Psoas muscle (tissue), 8 donors: ENCODE measurements at places on chromosomes 5 and 9. TPM values are rescaled to one million over a fixed set of nuclear protein-coding genes. Genes with fewer than 3 reads are reported as not detected.

The CKMT2 gene
- 517 TPM for total RNA-seq

DNA sequence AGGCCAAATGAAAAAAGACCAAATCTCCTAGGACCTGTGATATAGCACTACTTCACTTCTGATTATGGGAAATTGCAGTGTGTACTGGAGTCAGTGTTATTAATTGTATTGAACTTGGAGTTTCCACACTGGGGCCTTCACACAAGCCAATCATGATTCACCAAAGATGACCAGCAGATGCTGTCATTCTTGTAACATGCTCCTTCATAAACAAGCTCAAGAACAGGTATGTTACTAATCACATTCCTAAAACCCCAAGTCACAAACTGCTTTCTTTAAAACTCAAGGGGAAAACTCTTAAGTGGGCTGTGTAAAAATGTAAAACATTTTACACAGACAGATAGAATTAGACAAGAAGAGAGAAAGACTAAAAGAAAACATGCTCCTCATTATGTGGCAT is 5.6 kb downstream of the KLHL3 start:
- DNase-seq: no peak

DNA sequence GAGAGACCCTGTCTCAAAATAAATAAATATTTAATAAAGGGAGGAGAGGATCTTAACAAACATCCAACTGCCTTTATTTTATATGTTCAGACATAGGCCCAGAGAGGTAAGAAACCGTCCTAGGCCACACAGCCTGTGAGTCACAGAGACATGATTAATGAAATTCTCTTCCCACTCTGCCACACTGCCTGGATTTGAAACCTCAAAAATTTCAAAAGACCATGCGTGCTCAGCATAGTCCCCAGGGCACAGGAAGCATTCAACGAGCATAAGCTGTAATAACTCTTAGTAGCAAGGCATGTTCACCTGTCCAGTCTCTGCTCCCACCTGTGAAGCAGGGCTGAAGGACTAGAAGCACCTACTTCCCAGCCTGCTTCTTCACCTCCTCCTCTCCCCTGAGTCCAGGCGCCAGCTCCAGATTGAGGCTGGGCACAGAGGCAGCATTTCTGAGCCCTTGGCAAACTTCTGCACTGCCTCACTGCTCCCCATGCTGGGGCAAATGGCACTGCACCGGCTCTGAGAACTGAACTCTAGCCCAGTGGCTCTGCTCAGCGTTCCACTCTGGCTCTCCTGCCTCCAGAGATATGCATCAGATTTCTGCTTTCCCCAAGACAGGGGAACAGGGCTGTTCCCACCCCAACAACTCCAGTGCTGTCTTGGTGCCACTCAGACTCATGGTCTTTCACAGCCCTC is 1.1 kb downstream of the FAT2 start:
- no peak for DNase-seq

- no peak for DNase-seq
These were observed 222.6 kb downstream of the NPR3 start for GRCh38 chr5:32933692-32934091.

GRCh38 chr5:115813719-115814118 is 2.7 kb downstream of the CDO1 start:
- no peak for DNase-seq

- DNase-seq: no peak
These were observed 136.4 kb downstream of the SEMA5A start for GRCh38 chr5:9409413-9409960.

GRCh38 chr5:148953711-148954110 is 109.2 kb downstream of the SH3TC2 start:
- no peak for DNase-seq

DNA sequence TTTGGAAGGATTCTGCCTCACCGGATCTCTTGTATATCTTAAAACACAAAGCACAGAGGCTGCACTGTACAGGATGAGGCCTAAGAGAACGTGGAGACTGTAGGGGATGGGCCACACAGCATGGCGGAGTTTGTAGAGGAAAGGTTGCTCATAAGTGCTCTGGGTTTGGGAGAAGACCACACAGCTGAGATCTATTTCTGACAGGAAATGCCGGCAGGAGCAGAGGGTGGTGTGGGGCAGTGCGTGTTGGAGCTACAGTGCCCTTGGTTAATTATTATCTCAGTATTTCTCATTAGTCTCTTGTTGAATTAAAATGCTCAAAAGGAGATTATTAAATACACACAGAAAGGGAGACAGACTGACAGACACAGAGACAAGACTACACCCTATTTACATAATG is 9.6 kb downstream of the PALM2AKAP2 start:
- DNase-seq: no peak

DNA sequence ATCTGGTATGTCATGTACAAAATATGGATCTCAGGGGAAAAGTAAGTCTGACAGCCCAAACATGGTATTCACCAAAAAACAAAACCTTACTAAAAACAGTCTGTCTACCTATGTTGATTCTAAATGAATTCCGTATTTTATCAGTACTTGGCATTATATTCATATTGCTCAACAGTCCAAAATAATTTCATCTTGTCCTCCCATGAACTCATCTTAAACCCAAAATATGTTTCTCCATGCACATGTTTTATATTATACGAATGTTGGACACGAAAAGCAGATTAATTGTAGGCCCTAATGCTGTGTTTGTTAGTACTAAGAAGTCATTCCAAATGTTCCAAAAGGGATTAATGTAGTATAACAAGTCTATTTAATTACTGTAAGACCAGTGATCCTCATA is 20.1 kb downstream of the NFIB start:
- DNase-seq: no peak

DNA sequence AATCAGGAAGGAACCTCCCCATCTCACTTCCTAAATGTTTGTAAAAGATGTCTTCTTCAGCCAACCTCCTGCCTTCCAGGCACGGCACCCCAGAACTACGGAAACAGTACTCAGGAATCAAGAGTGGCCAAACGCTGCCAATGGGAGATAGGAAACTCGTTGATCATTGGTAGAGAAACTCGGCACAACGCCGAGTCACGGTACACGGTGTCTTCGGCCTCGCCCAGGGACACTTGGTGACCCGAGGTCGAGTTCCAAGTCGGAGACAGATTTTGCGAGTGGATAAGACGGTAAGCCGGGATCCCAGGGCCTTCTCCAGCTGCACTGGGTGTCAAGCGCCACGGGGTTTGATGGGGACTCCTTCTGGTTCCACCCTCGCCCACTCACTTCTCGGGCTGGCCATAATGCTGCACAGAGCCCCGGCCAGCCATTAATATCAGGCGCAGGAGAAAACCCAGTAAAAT is 343 bp downstream of the KIAA0825 start:
- peak; percentile 47 for DNase-seq

- DNase-seq: no peak
These were observed 184.0 kb downstream of the GNAQ start for GRCh38 chr9:77847626-77848025.

DNA sequence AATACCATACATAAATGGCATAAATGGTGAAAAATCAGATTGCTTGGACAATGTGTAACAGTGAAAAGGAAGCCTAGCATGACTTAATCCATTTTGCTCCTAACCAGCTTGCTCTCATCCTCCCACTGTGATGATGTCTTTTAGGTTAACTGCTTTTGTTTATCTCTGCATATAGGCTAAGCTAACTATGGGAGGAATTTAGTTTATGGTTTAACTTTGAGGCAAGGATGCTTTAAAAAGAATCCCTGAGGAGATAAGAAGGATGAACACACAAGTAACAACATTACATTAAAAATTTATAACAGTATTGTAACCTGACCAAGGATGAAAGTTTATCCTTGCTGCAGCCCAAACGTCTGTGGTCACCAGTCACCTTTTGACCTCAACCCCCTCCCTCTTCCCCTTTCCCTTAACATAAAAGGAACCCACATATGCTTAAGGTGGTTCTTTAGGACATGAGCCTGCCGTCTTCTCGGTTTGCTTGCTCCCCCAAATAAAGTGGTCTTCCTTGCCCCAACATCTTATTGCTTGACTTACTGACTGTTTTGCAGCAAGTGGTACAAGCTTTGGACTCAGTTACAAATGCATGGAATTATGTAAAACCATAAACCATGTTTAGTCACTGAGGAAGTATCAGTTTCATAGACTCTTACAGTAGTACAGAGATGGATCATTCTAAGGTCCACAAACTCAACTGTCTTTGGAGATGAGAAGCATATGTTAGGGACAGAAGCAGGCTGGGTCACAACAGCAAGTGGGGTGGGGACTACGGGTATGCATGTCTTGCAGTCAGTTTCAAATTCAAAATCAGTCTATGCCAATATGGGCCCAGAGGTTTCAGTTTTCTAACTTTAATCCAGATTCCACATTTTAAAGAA is 31.3 kb downstream of the AGXT2 start:
- DNase-seq: no peak

DNA sequence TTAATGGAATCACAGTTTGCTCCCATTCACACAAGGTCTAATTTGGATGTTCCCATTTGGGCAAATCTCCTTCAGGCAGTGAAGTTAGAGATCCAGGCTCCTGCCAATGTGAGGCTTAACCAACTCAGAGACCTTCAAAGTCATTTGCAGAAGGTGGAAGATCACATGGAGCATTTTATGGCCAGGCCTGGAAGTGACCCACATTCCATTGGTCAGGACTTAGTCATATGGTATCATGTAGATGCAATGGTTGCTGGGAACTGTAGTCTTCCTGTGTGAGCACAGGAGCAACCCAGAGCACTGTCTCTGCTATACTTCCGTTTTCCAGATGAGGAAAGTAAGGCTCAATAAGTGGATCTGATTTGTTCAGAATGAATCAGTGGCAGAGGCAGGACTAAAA is 292.7 kb upstream of the SMARCA2 start:
- no peak for DNase-seq

- DNase-seq: no peak
These were observed 6.7 kb downstream of the DBH start for GRCh38 chr9:133642708-133643361.

- DNase-seq: no peak
These were observed 28.7 kb downstream of the TGFBI start for GRCh38 chr5:136057401-136058038.
